Cardiac septum (tissue), 1 donor: ENCODE measurements at places on chromosomes 2 and 18. TPM values are rescaled to one million over a fixed set of nuclear protein-coding genes. Genes with fewer than 3 reads are reported as not detected.

DNA sequence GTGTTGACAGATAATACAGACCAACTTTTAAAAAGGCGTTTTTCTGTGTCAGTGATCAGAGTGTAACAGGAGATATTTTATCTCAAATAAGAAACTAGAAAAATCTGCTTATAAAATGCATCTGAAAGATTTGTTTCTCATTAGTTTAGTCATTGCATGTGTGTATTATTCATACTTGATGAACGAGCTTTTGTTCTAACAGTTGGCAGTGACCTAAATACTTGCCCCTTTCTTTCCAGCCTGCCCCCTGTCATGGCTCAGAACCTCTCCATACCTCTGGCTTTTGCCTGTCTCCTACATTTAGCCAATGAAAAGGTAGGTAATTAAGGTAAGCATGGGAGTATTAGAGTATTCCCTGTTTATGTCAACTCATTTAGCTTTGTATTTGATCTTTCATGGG, 33.6 kb downstream of the NCAPH start:
- DNase-seq = no peak

Gene G6PC2
- not detected for total RNA-seq

GRCh38 chr18:363301-364085, 95.6 kb upstream of the THOC1 start:
- DNase-seq = no peak

- DNase-seq = no peak
Observed at GRCh38 chr2:225296951-225297350, 102.6 kb upstream of the NYAP2 start.

DNA sequence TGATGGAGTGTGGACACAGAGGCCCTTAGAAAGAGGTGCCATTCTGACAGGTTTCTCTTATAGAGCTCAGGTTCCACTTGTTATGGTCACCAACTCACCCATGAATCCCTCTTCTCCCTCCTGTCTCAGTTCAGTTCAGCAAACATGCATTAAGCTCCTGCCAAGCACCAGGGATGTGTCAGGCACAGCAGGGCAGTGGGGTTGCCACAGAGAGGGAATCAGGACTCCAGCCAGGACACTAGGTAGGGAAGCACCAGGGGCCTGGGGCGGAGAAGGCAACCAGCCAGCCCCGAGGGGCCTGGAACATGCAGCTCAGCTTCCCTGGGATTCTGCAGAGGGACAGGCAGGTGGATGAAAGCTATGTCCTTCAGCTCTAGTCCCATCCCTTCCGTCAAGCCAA, 44.6 kb downstream of the TOGARAM2 start:
- no peak for DNase-seq

- no peak for DNase-seq
Observed at GRCh38 chr2:19790291-19790690, 111.5 kb downstream of the TTC32 start.

DNA sequence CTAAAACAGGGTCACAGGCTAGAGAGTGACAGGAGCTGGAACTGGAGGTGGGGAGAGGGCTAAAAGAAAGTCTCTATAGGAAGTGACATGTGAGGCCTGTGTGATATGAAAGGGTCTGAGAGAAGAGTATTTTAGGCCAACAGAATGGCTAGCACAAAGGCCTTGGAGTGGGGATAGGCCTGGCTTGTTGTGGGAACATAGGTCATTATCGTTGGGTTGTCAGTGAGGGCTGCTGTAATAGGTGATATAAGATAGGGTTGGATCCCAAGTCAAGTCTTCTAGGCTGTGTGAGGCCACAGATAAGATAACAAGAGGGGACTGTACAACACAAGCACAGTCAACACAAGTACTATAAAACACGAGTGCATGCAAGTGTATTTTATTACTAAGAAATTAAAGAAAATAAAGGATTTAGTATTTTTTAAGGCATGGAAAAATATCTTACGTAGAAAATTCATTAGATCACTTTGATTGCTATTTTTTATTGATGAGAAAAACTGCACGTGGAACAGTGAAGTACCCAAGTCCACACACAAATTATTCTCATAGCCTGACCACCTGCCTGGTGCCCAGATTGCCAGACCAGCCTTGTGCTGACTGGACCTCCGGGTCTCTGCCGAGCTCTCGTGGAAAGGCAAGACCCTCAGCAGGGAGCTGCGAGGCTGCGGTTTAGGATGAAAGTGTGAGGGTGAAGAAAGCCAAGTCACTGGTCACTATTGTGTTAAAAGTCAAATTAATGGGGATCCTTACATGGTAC, 14.1 kb downstream of the LTBP1 start:
- no peak for DNase-seq
